ENCODE measurements at places on chromosomes 1 and 21.
A peak's percentile ranks its signal among the peaks of the same experiment; 100 is the strongest.

GRCh38 chr1:6521536-6521935 lies 30.1 kb upstream of the PLEKHG5 start:
- DNase-seq: no peak

DNA sequence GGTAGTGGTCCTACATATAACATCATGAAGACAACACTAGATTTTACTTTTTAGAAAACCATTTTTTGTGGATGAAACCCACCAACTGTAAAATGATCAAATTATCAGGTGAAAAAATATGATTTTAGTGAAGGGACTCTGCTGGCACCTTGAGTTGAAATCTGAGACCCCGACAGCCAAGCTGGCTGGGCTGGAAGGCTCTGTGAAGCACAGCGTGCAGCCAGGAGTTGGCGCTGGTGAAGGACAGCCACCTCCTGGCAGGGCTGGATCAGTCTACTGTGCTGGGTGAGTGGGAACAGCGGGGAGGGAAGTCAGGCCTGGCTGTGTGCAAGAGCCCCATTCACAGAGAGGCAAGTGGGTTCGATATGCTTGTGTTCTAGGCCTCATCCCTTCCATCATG lies 47.9 kb downstream of the DDAH1 start:
- no peak for DNase-seq

DNA sequence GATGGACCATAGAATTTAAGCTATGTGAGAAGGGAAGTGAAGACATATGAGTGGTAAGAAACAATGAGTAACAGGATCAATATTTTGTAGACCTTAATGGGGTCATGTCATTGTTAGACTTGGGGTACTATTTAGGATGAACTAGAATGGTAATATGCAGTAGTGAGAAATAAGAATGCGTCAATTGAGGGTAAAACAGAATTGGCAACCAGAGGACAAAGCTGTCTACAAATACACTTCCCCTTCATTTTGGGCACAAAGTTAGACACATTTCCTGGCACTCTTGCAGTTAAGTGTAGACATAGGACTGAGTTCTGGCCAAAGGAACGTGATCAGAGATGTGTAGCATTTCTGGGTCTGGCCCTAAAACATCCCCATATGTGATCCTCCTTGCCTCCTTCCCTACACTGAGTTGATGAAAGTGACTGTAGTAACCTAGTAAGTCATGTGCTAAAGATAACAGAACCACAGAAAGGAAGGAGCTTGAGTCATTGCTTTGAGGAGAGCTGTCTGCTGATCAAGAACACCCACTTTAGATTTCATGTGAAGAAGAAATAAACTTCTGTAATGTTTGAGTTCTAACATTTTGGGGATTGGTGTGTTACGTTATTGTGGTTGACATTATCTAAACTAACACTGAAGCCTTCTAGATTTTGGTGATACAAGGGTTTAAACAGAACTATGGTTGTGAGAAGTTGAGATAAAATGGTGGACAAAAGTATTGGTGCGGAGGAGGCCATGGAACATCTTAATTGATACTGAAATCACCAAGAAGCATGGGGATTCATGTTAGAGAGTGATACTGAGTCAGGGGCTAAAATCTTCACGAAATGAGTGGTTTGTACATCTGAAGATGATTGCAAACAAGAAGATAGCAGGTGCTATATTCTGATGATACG lies 41.7 kb downstream of the CD55 start:
- peak; percentile 51 for DNase-seq

- peak; percentile 17 for DNase-seq
Observed at GRCh38 chr1:194378517-194378916, 1192.1 kb upstream of the B3GALT2 start.

GRCh38 chr1:97909266-97909665 lies 11.6 kb downstream of the DPYD start:
- no peak for DNase-seq

GRCh38 chr1:168550971-168551370 lies 7.2 kb upstream of the XCL2 start:
- no peak for DNase-seq

DNA sequence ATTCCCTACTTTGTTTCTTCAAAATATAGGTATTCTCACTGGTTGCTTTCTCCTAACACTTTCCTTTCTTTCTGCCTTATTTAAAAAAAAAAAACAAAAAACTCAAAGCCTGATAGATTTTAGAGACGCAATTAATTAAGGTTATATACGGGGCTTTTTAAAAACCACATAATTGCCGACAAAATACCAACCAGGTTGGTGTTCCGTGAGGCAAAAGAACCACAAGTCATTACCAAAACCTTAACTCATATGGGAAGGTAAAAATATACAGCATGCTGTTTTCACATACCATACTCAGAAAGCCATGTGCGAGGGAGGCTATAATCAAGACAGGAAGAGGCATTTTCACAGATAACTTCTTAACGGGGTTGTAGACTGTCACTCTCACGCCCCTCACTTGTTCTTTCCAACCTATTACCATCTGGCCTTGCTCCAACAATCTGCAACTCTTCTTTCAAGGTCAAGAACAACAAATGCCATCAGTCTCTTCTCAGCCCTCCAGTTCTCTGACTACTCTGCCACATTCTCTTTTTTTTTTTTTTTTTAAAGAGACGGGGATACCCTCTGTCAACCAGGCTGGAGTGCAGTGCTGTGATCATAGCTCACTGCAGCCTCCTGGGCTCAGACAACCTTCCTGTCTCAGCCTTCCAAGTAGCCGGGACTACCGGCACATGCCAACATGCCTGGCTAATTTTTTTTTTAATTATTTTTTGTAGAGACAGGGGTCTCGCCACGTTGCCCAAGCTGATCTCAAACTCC lies 102.6 kb downstream of the APP start:
- DNase-seq: no peak

- no peak for DNase-seq
Observed at GRCh38 chr1:163820766-163821165, 499.0 kb downstream of the NUF2 start.

DNA sequence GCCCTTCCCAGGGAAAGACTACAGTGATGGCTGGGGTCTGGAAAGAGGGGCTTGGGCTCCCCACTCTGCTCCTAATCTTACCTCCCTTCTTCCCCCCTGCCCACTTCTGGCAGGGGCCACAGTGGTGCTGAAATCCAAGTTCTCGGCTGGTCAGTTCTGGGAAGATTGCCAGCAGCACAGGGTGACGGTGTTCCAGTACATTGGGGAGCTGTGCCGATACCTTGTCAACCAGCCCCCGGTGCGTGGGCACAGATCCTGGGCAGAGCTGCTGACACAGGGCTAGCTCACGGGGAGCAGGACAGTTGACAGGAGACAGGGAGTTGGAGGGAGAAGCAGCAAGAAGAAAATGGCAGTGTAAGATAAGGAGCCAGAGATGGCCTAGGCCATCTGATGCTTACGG lies 2.4 kb downstream of the SLC27A3 start:
- no peak for DNase-seq

- no peak for DNase-seq
Observed at GRCh38 chr1:24878775-24879742, 51.0 kb downstream of the RUNX3 start.

GRCh38 chr1:44507490-44508396 lies 102.7 kb downstream of the RNF220 start:
- no peak for DNase-seq

GRCh38 chr1:31991182-31991581 lies 22.5 kb upstream of the KHDRBS1 start:
- no peak for DNase-seq

- peak; percentile 86 for DNase-seq
Observed at GRCh38 chr1:24727501-24728216, 17.6 kb upstream of the CLIC4 start.

GRCh38 chr1:27478098-27478497 lies 11.9 kb downstream of the WASF2 start:
- DNase-seq: no peak

- no peak for DNase-seq
Observed at GRCh38 chr1:36297062-36297461, 9.1 kb upstream of the SH3D21 start.
